BJ (cell line): ENCODE measurements at places on chromosomes 4 and X. TPM values are rescaled to one million over a fixed set of nuclear protein-coding genes. Genes with fewer than 3 reads are reported as not detected.

GRCh38 chr4:52038103-52038912, at the start of gene SGCB:
Gene SGCB, minus strand, starts transcription at chr4:52038299. Its CDS starts 40 bp downstream, at chr4:52038259.
- no peak for DNase-seq

- DNase-seq, result no peak
These were observed 90.5 kb upstream of the PRPS2 start for GRCh38 chrX:12700745-12701144.

- no peak for DNase-seq
These were observed 107.3 kb downstream of the ADRA2C start for GRCh38 chr4:3873408-3874027.

DNA sequence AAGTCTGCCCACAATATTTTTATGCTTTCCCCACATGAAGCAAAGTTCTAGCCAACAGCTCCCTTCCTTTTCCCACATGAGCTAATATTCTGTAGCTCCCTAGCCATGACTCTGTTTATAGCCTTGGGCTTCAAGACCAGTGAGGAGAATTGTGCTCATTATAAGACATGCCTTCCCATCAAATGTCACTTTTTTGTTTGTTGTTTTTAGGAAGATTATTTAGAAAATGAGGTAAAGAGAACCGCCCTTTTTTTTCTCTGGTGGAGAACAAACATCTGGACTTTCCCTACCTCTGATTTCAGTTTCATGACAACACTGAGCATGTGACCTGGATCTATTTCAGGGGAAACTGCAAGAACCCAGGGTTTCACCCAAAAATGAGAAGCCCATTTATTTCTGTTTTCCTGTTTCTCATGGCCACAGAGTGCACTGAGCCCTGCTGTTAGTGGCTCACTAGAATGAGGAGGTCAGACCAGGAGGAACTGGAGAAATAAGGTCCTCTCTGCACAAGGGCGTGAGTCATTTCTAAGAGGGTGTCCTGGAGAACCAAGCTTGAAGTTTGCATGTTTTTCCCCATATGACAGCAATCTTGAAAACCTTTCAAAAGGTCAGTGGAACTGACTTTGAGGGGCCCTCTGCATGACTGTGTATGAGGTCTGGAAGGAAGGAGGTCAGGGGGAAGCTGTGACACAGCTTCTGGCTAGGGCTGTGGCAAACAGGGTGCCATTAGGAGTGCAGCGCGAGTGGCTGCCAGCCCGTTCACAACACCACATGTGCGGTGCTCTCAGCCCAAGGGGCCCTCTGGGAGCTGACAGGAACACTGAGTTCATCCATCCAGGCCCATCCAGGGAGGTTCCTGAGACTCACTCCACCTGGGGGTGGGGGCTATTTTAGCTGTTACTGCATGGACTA, 55.2 kb downstream of the CHST7 start:
- peak; percentile 34 for DNase-seq

GRCh38 chr4:144336633-144337032, 196.1 kb upstream of the GYPA start:
- no peak for DNase-seq

GRCh38 chrX:48468693-48469691, 1.1 kb downstream of the SLC38A5 start:
- DNase-seq, result no peak

DNA sequence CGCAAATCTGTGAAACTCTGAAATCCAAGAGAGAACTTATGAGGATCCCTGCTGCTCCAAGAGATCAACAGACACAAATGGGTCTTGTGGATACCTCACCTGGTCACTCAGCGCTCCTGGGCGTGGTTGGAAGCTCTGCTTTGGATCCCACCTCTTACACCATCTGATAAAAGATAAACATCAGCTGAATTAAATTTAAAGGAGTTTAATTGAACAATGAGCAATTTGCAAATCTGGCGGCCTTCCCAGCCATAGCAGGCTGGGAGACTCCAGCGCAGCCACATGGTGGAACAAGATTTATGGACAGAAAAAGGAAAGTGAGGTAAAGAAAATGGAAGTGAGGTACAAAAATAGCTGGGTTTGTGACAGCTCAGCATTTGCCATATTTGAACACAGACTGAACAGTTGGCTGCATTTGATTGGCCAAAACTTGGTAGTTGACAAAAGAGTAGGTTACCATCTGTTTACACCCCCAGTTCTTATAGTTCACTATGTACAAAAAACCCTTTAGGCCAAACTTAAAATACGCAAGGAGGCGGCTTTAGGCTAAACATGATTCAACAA, 437.3 kb upstream of the NDST3 start:
- no peak for DNase-seq

GRCh38 chr4:147709999-147710398, 21.9 kb upstream of the ARHGAP10 start:
- no peak for DNase-seq

GRCh38 chrX:31550158-31550557, 478.3 kb upstream of the FTHL17 start:
- DNase-seq, result no peak

GRCh38 chr4:8516996-8517550, 63.1 kb upstream of the GPR78 start:
- no peak for DNase-seq

DNA sequence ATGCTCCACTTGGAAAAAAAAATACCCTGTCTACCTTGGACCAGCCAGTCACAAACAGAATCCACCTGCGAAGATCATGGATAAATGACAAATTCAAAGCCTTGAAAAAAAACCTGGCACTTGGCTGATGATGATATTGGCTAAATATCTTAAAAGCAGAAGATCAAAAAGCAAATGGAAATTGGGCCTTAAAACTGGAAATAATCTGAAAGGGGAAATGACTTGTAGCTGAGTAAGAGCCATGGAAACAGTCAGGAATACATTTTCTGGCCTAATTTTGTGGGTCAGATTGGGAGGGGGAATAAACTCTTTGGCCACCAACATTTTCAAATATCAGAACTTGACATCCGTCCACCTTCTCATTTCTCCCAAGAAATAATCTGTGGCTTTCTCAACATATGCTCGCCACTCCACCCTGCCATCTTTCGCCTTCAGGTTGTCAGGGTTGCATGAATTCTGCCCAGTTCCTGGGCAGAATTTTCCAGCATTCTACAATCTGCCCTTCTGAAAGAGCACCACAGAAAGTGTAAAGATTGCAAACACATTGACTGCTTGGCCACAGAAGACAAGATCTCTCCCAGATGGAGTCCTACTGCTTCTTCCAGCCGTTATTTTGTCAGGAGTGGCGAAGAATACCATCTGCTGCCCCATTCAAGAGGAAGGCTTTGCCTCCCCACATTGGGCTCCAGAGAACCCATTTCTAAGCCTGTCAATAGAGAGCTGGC, 1.7 kb upstream of the NDP start:
- no peak for DNase-seq

DNA sequence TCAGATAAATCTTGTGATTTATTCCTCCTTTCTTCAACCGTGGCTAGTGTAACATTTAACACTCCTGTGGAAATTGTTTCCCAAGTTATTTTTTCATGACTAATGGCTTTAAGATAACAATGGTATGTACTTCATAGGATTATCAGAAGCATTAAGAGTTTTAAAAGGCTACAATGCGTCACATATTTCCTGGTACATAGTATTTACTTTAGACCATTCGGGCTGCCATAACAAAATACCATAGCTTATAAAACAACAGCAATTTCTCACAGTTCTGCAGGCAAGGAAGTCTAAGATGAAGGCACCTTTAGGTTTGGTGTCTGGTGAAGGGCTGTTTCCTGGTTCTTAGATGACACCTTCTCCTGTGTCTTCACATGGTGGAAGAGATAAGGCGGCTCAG, 158.6 kb downstream of the PAPSS1 start:
- no peak for DNase-seq

DNA sequence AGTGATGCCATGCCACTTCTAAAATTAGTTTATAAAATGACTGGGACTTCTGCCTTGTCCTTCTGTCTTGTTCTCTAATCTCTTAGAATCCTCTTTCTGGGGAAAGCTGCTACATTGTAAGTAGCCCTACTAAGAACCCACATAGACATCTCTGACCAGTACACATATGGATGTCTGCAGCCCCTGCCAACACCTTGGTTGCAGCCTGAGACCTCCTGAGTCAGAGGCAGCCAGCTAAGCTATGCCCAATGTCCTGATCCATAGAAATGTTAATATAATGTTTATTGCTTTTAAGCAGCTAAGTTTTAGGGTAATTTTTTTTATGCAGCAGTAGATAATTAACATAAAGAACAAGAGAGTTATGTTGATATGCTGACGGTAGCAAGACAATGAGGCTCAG, 1029.5 kb upstream of the INTU start:
- DNase-seq, result no peak

DNA sequence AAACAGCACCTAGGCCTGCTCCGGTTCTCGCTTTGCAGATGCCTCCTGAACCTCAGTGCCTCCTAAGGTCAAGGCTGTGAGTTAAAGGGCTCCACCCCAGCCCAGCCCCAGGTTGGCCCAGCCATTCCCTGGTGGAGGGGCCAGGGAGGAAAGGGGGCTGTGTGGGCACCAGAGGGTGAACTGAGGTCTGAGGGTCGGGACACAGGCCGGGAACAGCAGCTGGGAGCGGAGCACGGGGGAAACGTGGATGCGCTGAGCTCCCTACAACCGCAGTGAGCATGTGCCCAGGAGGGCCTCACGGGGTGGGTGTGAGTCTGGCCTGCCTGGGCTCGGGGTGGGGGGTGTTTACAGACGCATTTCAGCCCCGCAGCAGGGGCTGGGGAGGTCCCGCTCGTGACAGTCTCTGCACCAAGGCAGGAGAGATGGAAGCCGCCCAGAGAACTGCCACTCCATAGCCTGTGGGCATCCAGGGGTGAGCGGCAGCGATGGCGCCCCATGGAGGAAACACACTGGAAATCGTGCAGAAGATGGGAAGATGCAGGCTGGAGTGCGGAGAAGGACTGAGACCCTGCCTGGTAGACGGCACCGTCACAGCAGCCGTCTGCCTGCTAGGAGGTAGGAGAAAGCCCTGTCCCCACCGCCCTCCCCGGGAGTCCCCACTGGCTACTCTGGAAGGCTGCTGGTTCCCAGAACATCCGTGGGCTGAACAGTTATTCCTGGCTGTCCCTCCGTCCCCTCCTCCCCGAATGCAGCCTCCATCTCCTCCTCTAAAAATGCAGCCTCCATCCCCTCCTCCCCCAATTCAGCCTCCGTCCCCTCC, 9.9 kb upstream of the SLC25A6 start:
- no peak for DNase-seq

- DNase-seq, result no peak
These were observed 72.3 kb upstream of the TNMD start for GRCh38 chrX:100512471-100512870.

GRCh38 chr4:137896221-137896737, 345.9 kb downstream of the SLC7A11 start:
- DNase-seq, result no peak

DNA sequence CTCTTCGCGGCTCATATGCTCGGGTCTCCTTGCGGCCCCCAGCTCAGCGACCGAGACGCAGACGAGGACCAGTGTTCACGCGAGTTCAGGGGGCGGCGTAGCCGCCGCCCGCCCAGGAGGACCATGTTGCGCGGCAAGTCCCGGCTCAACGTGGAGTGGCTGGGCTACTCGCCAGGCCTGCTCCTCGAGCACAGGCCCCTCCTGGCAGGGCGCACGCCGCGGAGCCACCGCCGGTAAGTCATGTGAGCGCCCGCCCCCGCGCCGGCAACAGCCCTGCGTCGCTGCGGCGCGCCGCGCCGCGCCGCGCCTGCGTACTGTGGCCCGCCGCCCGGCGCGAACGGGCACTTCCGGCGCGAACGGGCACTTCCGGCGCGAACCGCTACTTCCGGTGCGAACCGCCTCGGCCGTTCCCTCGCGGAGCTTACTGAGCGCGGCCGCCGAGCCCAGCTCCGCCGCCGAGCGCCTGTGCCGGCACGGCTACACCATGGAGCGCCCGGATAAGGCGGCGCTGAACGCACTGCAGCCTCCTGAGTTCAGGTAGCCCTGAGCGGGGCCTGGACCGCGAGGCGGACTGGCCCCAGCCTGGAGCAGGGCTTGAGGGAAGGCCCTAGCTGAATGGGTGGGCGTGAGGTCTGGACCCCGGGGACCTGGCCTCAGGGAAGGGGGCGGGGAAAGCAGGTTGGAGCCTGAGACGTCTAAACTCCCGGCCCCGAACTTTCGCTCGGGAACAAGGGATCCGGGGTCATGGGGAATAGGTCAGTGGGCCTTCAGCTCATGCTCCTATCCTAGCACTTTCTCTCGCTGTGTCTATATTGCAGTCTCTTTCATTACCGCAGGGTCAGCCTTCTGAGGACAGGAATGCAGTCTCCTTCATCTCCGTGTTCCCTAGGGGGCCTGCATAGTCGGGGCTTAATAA, at the start of gene VMA21:
TSS of gene VMA21 (plus strand) at position 382 of the 916 bp plus-strand sequence. CDS start at position 485, 103 bp downstream.
- DNase-seq, result peak; percentile 31

GRCh38 chr4:51958199-51958968, 61.8 kb downstream of the LRRC66 start:
- no peak for DNase-seq

- DNase-seq, result no peak
These were observed 750 bp downstream of the ARMCX5 start for GRCh38 chrX:102599951-102600579.

- no peak for DNase-seq
These were observed 472.9 kb upstream of the GRID2 start for GRCh38 chr4:91830681-91831395.

DNA sequence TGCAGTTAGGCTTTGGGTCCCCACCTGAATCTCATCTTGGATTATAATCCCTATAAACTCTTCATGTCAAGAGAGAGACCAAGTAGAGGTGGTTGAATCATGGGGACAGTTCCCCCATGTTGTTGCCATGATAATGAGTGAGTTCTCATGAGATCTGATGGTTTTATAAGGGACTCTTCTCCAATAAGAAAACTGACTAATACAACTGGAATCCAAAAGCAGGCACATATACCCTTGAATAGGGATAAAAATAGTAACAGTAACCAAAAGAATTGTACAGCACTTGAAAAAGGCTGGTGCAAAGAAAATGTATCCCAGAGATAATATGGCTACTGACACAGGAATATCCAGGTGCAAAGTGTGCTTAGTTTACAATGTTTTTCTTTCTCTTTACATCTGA, 351.5 kb upstream of the MAD2L1 start:
- no peak for DNase-seq

GRCh38 chr4:155208258-155209054, at the start of gene NPY2R:
Gene NPY2R, plus strand, starts transcription at chr4:155208636. Its CDS starts 5,304 bp downstream, at chr4:155213940.
- DNase-seq, result no peak

GRCh38 chrX:146456058-146456457, 353.5 kb upstream of the CXorf51B start:
- DNase-seq, result no peak

Gene FGD1
- polyA plus RNA-seq, result 3.5 and 5.6 TPM in 2 replicates

Gene PLXNA3
- polyA plus RNA-seq, result 16.8 and 36.0 TPM in 2 replicates

Gene TRIM60
- polyA plus RNA-seq, result not detected in 2 replicates

Gene RBMXL3
- not detected in 2 replicates for polyA plus RNA-seq

Gene LIMCH1
- polyA plus RNA-seq, result 107 and 133 TPM in 2 replicates

Gene PRDM8
- 2.6 and 2.7 TPM in 2 replicates for polyA plus RNA-seq

Gene TMEM128
- 23.1 and 35.5 TPM in 2 replicates for polyA plus RNA-seq

Gene CENPVL3
- polyA plus RNA-seq, result not detected in 2 replicates

Gene FAM149A
- 0.32 TPM in 1 of 2 replicates, not detected in the other for polyA plus RNA-seq

Gene CENPVL1
- not detected in 2 replicates for polyA plus RNA-seq

Gene SMIM10
- 4.8 and 5.2 TPM in 2 replicates for polyA plus RNA-seq

Gene MAGIX
- 0.45 and 0.67 TPM in 2 replicates for polyA plus RNA-seq

Gene XPNPEP2
- polyA plus RNA-seq, result 0.16 and 0.32 TPM in 2 replicates

Gene LINC00632
- 54.3 and 87.0 TPM in 2 replicates for polyA plus RNA-seq
